ENCODE measurements at places on chromosomes 16 and 17. TPM values are rescaled to one million over a fixed set of nuclear protein-coding genes. Genes with fewer than 3 reads are reported as not detected.

Gene NPIPB6
- total RNA-seq: 4.9 TPM

DNA sequence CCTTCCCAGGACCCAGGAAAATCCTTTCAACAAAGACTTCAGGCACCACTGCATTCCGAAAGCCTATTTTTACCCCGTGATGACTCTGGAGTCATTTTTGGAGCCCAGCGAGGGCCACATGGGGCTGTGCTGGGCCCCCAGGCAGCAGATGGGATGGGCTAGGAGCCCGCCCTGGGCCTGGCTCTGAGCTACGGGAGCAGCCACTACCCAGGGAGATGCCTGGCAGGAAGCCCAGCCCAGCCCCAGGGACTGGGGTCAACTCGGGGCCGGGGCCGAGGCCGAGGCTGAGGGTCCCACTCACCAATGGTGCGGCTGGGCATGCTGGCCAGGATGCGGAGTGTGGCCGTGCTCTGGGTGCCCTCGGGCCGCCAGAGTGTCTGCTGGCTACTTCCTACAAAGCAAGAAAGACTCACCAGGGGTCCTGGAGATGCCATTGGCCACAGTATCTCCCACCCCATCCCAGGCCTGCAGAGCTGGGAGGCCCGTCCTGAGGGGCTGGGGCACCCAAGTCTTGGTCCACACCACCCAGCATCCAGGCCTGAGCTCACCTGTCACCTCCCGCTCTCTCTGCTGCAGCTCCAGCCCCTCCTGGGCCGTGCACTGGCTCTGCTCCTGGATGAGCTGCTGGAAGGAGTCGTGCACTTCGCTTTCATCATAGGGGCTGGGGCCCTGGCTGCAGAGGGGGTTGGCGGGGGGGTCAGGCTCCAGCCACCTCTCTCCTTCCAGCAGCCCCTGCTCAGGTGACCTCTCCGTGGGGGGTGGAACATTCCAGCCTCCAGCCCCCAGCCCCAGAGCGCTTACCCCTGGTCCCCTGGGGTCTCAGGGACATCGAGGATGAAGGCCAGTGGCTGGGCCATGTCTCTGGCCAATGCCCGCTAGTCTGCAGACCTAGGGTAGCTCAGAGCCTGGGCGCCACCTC is 2.3 kb downstream of the TMC6 start:
- H3K27me3 ChIP-seq: no peaks in the 10 kb centered on the region
- H3K4me1 ChIP-seq: peaks cover 14% of the 10 kb centered on the region
- no peak overlapping the region for H3K4me3 ChIP-seq
- peaks cover 14% of the 10 kb centered on the region for H3K36me3 ChIP-seq
- peak overlapping the region; percentile 88 for H3K27ac ChIP-seq

DNA sequence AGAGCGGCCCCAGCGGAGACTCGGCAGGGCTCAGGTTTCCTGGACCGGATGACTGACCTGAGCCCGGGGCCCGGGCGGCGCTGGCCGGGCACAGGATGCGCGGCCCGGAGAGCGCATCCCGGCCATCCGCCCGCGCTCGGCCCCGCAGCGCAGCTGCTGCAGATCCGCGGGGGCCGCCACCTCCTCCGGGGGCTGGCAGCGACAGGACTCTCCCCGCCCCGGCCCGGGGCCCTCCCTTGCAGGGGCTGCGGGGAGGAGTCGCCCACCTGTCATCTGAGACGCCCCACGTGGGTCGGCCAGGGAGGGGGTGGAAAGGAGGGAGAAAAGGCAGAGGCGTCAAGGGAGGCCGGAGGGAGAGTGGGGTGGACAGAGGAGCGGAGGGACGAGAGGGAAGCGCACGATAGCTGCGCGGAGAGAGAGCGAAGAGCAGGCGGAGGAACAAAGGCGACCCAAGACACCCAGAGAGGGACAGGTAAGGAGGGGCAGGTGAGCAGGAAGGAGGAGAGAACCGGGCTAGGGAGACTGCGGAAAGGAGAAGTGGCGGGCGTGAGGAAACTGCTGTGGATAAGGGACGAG is 471 bp upstream of the PRKAR1A start:
- peaks cover 31% of the 10 kb centered on the region for H3K4me1 ChIP-seq
- peak overlapping the region; percentile 91 for H3K4me3 ChIP-seq
- H3K27me3 ChIP-seq: no peaks in the 10 kb centered on the region
- peaks cover 14% of the 10 kb centered on the region for H3K36me3 ChIP-seq

DNA sequence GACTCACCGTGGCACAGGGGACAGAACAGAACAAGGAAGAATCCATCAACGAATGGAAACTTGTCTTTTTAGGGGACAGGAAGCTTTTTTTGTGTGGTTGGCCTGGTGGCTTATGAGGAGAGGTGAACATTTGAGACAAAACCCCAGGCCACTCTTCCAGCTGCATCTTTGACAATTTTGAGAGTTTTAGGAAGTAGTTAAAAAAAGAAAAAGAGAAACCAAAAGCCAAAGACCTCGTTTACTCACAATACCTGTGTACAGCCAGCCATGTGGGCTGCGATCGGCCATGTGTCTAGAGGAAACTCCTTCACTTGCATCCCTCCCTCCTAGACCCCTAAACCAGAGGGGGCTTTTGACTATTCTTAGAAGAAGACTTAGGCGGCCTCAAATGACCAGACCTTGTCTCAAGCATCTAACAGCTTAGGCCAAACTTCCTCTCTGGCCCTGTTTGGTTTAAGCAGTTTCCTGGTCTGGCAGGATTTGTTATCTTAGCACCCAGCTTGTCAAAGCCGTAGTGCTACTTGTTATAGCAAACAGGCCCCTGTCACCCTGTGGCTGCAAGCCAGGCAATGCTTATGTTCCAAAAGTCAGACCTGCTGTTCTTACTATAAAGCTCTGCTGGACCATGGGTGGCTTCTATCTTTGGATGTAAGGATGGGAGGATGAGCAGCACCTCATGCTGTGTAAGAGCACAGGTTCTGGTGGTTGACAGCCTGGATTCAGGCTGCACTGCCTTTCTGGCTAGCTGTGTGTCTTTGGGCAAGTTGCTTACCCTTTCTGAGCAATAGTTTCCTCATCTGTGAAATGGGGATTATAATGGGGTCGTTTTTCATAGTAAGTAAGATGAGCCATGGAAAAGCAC is 17.7 kb downstream of the KSR1 start:
- no peak overlapping the region for H3K4me3 ChIP-seq
- peaks cover 20% of the 10 kb centered on the region for H3K4me1 ChIP-seq
- DNase-seq: peak; percentile 69
- no peak overlapping the region for H3K27ac ChIP-seq

DNA sequence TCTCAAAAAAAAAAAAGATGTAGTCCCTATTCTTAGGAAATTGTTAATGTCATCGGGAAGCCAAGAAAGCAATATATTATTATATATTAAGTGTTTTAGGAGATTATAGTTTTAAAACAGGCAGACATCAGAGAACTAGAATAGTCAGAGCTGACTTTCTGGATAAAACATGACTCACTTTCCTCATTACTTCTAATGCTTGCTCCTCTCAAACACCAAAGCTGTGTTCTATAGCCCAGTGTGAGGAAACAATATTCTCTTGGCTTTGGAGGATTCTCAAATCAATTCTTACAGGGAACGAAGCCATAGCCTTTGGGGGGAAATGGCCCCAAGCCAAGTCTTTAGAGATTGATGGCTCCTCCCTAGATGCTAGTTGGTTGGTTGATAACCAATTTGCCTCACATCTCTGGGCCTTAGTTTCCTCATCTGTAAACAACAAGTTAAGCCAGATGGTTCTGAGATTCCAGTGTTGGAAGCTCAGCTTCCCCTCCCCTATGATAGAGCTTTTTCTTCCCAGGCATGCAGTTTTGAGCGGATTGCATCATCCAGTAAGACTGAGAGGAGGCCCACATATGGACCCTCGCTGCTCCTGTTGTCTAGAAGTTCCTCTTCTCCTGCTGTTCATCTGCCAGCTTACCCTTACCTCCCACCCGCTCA is 12.4 kb downstream of the NMT1 start:
- H3K4me3 ChIP-seq: no peak overlapping the region
- H3K27me3 ChIP-seq: no peaks in the 10 kb centered on the region
- peaks cover 13% of the 10 kb centered on the region for H3K36me3 ChIP-seq
- H3K4me1 ChIP-seq: no peaks in the 10 kb centered on the region

GRCh38 chr17:80832888-80833583 is 158.6 kb upstream of the CHMP6 start:
- H3K4me3 ChIP-seq: no peak overlapping the region
- H3K27me3 ChIP-seq: no peaks in the 10 kb centered on the region
- peak overlapping the region; percentile 75 for H3K27ac ChIP-seq
- peak; percentile 98 for DNase-seq

DNA sequence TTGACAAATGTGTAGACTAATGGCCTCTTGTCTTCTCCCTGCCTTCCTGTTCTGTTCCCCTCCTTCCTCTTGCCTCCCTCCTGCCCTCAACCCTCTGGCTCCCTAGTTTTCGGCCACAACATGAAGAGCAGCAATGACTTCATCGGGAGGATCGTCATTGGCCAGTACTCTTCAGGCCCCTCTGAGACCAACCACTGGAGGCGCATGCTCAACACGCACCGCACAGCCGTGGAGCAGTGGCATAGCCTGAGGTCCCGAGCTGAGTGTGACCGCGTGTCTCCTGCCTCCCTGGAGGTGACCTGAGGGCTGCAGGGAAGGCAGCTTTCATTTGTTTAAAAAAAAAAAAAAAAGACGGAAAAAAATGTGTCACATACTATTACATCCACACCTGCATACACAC is 18.8 kb upstream of the CLEC19A start:
- no peaks in the 10 kb centered on the region for H3K4me1 ChIP-seq
- no peaks in the 10 kb centered on the region for H3K36me3 ChIP-seq
- no peaks in the 10 kb centered on the region for H3K27me3 ChIP-seq
- DNase-seq: no peak

DNA sequence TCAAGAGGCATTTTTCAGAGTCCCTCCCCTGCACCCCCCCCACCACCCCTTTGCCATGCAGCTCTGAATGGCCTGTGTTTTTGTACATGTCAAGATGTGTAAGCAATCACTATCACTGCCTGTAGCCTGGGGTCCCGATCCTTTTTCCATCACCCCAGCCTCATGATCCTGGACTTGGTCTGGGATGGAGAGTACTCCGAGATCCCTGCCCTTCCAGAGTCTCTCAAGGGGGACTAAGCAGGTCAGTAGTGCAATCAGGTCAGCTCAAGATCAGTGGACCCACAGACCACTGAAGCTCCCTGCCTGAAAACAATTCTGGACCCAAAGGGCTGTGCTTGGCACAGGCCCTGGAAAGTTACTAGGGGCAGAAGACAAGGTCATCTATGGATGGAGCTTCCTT is 7.5 kb upstream of the GJD3 start:
- no peaks in the 10 kb centered on the region for H3K27me3 ChIP-seq
- H3K4me1 ChIP-seq: no peaks in the 10 kb centered on the region
- no peaks in the 10 kb centered on the region for H3K36me3 ChIP-seq

Measured in cardiac muscle cell (in vitro differentiated cells and primary cell).